ENCODE measurements at places on chromosomes 13 and 19. TPM values are rescaled to one million over a fixed set of nuclear protein-coding genes. Genes with fewer than 3 reads are reported as not detected.

ZSCAN5A gene
- 13.9 TPM for total RNA-seq

GRCh38 chr13:110560601-110561343, 750 bp downstream of the RAB20 start:
- DNase-seq = no peak

DNA sequence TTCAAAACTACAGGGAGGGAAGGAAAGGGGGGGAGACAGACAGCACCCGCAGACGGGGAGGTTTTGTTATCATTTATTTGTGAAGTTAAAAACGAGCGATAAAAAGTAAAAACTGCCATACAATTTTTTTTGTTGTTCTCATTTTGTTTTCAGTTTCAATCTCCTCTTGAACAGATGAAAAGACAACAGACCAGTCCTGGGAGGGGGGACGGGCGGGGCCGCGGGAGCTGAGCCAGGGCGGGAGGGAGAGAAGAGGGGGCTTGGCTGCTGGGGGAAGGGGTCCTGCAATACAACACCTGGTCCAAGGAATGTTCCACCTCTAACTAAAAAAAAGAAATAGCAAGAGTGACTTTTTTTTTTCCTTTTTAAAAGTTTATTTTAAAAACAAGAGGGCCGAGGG, 11.3 kb downstream of the KHSRP start:
- no peak for DNase-seq

DNA sequence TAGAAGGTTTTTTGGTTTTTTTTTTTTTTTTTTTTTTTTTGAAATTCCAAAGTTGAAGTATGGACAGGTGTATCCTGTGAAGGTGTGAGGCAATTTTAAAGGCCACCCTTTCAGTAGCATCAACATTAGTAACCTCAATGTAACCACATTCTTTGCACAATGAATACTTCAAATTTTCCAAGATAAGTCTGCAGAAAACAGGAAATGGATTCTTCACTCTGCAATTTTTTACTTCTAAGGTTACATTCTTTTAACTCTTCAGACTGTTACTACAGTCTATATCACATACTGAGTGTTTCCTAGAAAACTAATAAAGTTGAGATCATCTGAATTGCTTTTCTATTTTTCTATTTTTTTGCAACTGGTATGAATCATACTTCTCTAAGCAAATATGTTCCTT, 569.0 kb upstream of the GPC6 start:
- DNase-seq = no peak

GRCh38 chr13:26011996-26012821, 39.6 kb downstream of the SHISA2 start:
- DNase-seq = no peak

- no peak for DNase-seq
Measured at GRCh38 chr13:107721125-107721869, 494.0 kb downstream of the LIG4 start.

- no peak for DNase-seq
Measured at GRCh38 chr13:41919741-41920487, 41.0 kb downstream of the VWA8 start.

DNA sequence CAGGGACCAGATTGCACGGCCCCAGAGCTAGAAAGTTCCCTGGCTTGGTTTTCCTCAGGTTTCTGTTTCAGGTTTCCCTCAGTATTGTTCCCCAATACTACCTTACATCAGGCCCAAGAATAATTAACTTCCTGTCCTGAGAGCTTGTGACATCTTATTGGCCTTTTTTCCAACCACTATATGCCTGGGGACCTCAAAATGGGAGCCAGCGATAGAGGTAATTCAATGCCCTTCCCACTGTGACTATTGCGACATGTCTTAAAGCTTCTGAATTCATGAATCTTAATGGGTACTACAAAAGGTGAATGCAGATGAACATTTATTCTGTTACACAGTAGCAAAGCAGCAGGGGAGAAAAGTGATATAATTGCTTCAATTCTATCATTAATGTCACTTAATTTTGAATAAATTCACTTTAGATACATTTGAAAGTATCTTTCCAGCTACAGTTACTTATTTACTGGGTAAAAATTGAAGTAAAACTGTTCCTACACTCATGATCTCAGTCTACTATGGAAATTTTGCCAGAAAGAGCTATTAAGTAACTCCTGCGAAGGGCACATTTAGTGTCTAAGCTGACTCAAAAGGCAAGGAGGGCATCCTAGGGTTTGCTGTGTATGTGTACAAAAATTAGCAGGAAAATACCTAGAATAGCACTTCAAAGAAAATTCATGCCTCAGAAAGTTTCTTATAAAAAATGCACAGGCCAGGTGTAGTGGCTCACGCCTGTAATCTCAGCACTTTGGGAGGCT, 4.1 kb downstream of the CRYL1 start:
- DNase-seq = no peak

DNA sequence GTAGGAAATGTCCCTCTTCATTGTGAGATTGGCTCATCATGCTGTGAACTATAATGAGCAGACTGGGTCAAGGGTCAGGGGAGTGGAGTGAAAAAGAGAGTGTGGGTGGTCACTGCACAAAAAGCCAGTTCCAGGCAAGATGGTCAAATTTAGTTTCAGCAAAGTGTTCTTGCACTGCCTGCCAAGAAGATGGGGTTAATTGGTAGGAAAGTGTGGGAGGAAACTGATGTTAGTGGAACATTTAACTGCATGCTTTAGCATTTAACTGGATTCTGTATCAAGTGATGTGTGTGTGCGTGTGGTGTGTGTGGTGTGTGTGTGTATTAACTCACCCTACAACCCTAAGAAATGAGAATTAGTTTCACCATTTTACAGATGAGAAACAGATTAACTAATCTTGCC, 131.6 kb downstream of the COG6 start:
- no peak for DNase-seq

DNA sequence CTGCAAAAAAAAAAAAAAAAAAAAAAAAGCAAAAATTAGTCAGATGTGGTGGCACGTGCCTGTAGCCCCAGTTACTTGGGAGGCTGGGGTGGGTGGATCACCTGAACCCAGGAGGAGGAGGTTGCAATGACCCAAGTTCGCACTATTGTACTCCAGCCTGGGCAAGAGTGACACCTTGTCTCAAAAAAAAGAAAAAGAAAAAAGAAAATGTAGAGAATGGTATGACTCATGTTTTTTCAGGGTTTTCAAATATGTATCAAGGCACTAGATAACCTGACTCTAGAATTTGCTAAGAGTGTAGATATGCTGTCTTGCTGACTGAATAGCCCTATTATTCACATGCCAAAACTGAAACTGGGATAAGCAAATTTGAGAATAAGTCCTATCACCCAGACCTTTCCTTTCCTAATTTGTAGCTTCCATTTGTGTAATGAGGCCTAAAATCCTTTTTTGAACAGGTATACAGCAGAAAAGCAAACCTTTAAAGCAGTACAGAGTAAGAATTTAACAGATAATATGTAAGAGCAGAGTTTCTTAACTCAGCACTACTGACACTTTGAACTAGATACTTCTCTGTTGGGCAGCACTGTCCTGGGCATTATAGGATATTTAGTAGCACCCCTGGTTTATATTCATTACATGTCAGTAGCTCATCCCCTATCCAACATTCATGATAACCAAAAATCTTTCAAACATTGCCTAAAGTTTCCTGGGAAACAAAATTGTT, 108.6 kb downstream of the ELF1 start:
- DNase-seq = no peak
